Fibroblast of lung (primary cell): ENCODE measurements at places on chromosomes 13 and 19.

- DNase-seq, result peak; percentile 46
Observed at GRCh38 chr13:41985788-41986508, 25.0 kb upstream of the VWA8 start.

- DNase-seq, result no peak
Observed at GRCh38 chr13:99154064-99154463, 46.6 kb upstream of the UBAC2 start.

DNA sequence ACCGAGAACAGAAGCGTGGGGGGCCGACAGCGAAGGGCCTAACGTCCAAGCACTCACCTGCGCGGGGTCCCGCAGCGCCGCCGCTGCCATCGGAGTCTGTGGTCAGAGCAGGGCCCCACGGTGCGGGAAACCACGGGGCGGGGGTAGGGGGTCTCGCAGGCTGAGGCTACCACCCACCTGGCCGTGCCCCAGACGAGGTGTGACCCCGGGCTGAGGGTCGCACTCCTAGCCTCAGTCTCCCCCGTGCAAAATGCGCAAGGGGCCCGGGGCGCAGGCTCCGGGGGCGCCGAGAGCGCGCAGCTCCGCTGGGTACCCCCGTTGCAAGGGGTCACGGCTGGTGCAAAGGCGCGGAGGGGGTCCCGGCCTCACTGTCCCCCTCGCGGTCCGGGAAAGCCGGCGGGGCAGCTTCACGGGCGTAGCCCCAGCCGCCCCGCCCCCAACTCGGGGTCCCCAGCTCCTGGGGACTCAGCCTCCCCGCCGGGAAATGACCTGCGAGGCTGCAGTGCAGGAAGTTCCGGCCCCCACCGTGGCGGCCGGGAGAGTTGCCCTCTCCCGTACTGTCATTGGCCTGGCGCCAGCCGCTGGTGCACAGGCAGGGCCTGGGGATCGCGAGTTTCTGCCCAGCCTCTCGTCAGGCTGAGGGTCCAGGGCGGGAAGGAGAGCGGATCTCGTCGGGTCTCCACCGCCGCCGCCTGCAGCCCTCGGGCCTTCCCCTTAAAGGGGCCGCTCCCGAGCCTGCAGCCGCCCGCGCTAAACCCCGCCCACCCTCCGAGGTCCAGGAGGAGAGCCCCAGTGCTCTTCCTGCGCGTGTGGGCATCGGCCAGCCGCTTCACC lies at the start of gene ZNF792:
Gene ZNF792, minus strand, starts transcription at position 657 of the 834 bp plus-strand sequence. Its CDS starts 567 bp downstream, at position 90.
- DNase-seq, result peak; percentile 30

- DNase-seq, result peak; percentile 63
Observed at GRCh38 chr19:3618144-3618810, 8.3 kb downstream of the CACTIN start.

GRCh38 chr19:49758292-49758691 lies 4.8 kb downstream of the TSKS start:
- peak; percentile 79 for DNase-seq

DNA sequence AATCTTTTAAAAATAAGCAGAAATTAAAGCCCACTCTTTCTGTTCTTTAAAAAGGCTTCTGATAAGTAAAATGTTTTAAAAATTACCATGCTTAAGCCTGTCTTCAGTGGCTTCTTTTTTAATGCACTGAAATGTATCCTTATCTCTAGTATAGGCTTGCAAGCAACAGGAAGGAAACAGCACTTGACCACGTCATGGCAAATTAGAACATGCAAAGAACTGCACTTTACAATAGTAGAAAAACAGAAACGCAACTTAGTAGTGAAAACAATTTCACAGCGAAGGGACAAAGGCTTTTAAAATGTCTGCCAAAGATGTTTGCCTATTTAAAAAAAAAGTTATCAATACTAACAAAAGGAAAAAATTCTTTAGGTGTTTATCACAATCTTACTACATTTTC lies 36.3 kb downstream of the ELF1 start:
- peak; percentile 59 for DNase-seq
